Endothelial cell of umbilical vein (primary cell): ENCODE measurements at places on chromosomes 5 and 9. TPM values are rescaled to one million over a fixed set of nuclear protein-coding genes. Genes with fewer than 3 reads are reported as not detected.
A peak's percentile ranks its signal among the peaks of the same experiment; 100 is the strongest.

DNA sequence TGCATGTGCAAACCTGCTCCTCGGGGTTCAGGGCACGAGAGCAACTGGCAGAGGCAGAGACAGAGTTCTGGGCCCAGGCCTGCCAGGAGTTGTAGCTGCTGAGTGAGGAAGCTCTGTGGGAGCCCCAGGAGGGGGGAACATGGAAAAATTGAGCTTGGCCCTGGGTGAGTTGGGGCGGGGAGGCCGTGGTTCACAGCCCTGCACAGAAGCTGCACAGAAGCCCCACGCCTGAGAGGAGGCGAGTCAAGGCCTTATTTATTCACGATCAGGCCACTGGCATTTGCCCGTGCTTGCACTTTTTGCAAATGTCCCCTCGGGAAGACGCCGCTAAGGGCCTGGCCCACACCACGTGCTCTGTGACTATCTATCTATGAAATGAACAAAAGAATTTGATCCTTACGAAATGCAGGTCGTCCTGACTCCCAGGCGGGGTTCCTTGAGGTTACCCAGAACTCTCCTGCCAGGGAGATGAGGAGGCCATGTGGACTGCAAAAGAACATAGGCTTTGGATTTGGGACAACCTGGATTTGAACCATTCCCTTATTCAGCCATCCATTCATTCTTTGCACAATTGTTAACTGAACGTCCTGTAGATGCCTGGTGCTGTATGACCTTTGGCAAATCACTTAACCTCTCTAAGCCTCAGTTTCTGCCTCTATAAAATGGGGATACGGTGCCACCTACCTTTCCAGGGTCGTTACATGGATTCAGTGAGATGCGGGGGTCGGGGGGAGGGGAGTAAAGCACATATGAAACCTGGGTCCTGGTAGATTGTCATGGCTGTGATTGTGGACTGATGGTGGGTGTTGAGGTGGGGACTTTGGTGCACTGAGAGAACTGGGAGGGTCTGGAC is 17.9 kb downstream of the COL27A1 start:
- no peak for DNase-seq

ACOT12 gene
- polyA plus RNA-seq, result not detected in 2 replicates

DNA sequence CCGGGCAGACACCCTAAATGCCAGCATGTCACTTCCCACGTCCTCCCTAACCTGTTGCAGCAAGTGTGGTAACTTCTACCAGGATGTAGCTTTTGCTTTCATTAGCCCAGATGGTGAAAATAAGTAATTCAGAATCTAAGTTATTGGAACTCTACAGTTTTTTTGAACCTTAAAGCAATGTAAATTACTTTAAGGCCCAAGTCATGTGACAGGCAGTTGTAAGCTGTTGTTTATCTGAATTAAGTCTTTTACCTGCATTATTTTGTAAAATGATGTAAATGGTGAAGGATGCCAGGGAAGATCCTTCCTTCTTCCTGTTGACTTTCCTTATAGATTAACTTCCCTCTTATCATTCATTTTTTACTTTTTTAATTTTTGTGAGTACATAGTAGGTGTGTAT is 670.2 kb downstream of the SEMA5A start:
- no peak for DNase-seq

GRCh38 chr5:171316258-171317121 is 7.4 kb downstream of the TLX3 start:
- DNase-seq, result peak; percentile 23

FAM221B gene
- polyA plus RNA-seq, result not detected in 2 replicates

- DNase-seq, result no peak
Measured at GRCh38 chr5:66080664-66081063, 63.4 kb upstream of the SREK1 start.

DNA sequence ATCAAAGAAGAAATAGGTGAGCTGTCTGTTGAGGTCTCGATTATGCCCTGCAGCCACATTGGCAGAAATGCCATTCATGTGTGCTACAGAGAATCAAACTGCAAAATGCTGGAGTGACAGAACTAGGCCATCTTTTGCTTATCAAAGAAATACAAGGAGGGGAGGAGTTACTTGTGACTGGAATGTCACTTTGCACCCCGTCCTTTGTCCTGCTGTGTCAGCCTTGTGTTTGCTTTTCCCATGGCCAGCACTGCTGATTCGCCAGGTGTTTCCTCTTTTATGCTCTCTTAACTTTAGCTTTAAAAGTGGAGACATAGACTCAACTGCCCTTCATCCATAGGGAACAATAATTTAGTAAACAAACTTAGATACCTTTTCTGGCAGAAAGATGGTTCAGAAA is 54.3 kb downstream of the SLC46A2 start:
- peak; percentile 29 for DNase-seq

KCNV2 gene
- polyA plus RNA-seq, result not detected in 2 replicates

- no peak for DNase-seq
Measured at GRCh38 chr5:125581311-125581710, 834.9 kb upstream of the ZNF608 start.
